ENCODE measurements at places on chromosomes 4 and X.

- no peak for DNase-seq
Observed at GRCh38 chr4:182318256-182318655, 75.1 kb downstream of the TENM3 start.

DNA sequence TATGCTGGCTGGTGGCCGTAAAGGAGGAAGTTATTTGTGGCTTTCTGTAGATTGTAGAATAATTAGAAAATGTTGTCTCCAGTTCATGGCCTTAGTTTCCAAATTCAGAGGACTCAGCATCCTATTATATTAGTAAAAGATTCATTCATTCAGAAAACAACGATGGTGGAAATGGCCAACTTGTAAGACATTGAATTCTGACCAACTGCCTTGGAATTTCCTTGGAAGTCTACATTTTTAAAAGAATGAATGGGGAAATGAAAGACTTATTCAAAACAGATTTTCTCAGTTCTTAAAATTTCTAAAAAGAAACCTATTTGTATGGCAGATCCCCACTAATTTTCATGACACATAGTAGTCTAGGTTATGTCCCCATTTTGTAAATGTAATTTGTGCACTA lies 561.5 kb downstream of the ANKRD50 start:
- DNase-seq: no peak

- DNase-seq: no peak
Observed at GRCh38 chr4:127783955-127784770, 2.0 kb downstream of the HSPA4L start.

DNA sequence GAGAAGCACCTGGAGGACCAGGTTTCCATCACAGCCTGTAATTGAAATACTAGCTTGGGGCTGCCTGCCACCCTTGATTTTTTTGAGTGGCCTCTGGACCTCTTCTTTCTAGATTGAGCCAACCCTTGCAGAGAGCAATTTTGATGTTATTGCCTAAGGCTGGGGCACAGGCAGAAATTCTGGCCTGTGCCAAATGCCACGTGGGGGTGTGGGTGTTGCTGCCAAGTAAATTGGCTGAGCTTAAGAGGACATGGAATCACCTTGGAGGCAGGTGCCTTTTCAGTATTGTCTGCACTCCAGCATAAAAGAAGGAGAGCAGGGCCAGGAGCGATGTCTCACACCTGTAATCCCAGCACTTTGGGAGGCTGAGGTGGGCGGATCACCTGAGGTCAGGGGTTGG lies 286.1 kb upstream of the PRPS2 start:
- no peak for DNase-seq

DNA sequence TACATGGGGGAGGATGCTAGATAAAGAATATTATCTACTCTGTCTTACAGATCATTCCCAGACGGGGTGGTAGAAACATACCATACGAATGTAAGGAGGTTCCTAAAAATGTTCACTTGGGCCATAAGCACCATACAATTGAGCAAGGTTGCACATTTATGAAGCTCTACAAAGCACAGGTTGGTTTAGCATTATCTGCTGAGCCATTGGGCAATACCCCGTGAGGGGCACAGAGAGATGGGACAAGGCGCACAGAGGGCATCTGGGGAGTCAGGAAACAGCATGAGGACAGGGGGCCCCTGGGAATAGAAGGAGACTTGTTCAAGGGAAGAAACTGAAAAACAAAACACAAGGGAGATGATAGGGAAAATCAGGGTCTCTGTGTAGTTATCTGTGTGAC lies 305.3 kb downstream of the TRIML1 start:
- DNase-seq: no peak

DNA sequence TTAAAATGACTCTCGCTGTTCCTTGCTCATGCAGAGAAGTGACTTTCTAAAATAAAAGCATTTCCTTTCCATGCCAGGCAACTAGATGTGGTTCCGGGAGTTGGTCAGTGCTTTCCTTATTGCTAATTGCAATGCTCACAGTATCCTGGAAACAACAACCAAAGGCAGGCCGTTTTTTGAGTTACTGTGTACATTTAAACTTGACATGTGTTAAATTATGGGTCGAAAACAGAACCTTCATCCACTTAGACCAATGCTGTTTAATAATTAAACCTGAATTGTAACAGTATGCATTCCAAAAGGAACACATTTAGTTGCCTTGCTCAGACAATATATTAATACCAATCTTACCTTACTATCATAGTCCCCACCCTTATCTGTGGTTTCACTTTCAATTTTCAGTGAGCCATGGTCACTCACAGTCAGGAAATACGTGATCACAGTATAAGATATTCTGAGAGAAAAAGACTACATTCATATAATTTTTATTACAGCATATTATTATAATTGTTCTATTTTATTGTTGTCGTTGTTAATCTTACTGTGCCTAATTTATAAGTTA lies 102.6 kb downstream of the HS6ST2 start:
- DNase-seq: no peak

- no peak for DNase-seq
Observed at GRCh38 chr4:163495900-163496299, 1.4 kb downstream of the TMA16 start.

- DNase-seq: no peak
Observed at GRCh38 chrX:107454302-107454701, 4.8 kb downstream of the FRMPD3 start.
